ENCODE measurements at places on chromosomes 12 and 14.
A peak's percentile ranks its signal among the peaks of the same experiment; 100 is the strongest.

- no peak for DNase-seq
Observed at GRCh38 chr12:6116471-6117021, 7.9 kb downstream of the VWF start.

GRCh38 chr12:42695490-42695995 lies 106.0 kb upstream of the PRICKLE1 start:
- DNase-seq: no peak

- DNase-seq: peak; percentile 4
Observed at GRCh38 chr12:101697197-101697929, at the start of gene CHPT1. Gene CHPT1, plus strand, starts transcription at chr12:101697640. Its CDS starts 222 bp downstream, at chr12:101697862.

DNA sequence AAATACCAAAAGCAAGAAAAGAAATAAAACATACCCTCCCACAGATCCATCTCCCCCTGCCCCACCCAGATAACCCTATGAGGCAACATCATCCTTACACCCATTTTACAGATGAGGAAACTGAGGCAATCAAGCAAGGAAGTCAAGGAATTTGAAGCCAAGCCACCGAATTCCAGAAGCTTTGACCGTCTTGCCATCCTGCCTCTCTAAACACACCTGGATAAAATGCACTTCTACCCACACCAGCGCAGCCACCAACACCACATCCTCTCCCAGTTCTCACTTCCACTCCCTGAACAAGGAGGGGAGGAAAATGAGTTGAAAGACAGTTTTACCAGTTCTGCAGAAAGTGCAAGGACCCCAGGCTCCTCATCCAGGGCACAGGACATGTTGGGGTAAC lies 13.6 kb downstream of the CMKLR1 start:
- no peak for DNase-seq

GRCh38 chr14:94143711-94144110 lies 14.3 kb upstream of the IFI27L2 start:
- DNase-seq: no peak

DNA sequence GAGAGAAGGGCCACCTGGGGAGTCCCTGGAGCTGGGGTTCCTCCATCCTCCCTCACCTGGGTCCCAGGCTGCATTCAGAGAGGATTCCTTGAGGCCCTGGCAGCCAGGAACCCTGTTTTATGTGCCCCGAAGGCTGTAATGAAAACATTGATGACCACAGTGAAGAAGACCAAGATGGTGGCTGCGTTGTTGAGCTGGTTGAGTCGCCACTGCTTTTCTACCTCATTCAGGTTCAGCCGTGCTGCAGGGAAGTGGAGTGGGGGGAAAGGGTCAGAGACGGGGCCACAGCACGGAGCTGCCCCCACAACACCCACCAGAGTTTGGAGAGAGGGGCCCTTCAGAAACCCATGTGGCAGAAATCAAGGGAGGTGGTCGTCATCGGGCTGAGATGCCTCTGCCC lies 98.1 kb downstream of the NINJ2 start:
- no peak for DNase-seq

- no peak for DNase-seq
Observed at GRCh38 chr14:100439781-100440180, 116.6 kb downstream of the SLC25A47 start.

DNA sequence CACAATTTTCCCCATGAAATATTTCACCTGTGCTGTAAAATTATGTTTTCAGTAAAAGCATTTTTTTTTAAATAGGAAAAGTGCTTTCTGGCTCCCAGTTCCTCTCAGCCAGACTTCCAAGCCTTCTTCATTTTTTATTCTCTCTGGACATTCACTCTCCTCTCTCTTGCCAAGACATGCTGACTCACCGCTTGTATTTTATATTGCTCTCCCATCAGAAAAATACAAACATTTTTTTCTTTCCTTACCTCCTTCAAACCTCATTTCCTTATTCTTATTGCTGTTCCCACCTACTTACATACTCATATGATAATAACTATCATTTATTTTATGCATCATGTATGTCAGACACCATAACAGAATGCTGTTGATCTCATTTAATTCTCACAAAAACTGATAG lies 37.7 kb upstream of the ZNF641 start:
- DNase-seq: no peak

GRCh38 chr14:100669011-100669412 lies 57.7 kb upstream of the DLK1 start:
- no peak for DNase-seq

DNA sequence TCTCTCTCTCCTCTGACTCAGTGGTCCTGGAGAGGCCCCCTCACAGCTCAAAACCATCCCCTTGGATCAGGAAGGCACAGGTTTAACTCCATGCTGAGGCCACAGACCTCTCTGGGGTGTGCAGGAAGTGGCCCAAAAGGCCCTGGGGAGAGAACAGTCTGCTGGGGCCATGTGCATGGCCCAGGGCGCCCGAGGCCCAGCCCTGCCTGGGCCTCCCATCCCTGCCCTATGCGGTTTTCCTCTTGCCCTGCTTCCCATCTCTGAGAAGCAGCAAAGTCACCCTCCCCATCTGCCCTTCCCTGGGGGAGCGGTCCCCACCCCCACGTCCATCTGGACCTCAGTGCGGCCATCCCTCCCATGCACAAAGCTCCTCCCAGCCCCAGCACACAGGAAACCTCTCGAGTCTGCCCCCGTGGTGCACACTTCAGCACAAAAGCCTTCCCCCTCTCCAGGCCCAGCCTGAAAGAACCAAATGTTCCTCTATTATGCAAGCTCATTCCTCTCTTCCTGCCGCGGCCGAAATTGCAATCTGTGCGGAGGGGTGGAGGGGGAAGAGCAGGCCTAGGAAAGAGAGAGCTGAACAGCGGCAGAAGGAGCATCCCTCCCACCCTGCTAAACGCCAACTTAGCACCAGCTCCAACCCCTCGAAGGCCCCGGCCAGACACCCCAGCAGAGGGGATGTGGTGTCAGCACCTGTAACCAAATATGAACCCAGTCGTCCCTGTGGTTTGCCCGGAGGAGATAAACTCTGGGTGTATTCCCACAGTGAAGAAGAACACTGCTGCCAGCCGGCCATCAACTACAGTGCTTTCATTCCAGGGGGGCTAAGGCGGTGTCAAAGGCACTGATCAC lies 108.5 kb downstream of the SCARB1 start:
- no peak for DNase-seq

DNA sequence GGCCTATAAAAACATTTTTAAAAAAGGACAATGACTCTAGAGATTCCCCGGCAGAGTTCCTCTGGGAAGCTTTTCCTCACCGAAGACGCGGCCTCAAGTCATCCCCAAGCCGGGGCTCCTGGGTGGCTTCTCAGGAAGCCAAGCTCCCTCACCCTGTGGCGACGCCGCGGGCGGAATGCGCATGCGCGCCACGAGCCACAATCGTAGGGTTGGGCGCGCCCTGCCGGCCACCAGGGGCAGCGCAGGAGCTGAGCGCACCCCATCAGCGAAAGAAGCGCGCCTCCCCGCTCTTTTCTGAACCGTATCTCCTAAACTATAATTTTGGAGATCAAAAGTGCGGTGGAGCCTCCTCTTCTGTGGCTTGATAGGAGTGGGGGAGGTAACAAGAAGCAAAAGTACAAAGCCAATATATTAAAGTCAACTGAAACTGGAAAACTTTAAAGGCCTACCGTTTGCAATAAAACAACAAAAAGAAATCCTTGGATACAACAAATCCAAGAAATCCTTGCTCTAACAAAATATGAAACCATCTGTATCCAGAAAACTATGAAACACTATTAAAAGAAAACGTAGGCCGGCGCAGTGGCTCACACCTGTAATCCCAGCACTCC lies 17.4 kb upstream of the CHFR start:
- peak; percentile 82 for DNase-seq

DNA sequence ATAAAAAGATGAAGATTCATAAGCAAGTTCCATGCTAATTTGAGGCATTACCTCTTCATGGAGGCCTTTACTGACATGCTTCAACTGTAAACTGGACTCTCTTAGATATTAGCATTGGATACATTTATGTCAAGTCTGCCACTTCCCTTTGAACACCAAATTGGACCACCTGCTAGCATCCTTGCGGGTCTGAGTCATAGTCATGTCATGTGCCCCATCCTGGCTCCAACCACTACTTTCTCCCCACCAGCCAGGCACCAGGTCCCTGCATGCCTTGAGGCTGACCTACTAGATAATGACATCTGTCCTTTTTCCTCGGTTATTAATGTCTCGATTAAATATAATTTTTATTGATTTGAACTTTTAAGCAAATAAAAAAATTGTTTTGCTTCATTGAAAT lies 32.9 kb upstream of the EEA1 start:
- DNase-seq: no peak

GRCh38 chr12:25404955-25405354 lies 148.1 kb downstream of the LMNTD1 start:
- DNase-seq: no peak

GRCh38 chr12:116123451-116124258 lies 153.8 kb downstream of the MED13L start:
- no peak for DNase-seq

DNA sequence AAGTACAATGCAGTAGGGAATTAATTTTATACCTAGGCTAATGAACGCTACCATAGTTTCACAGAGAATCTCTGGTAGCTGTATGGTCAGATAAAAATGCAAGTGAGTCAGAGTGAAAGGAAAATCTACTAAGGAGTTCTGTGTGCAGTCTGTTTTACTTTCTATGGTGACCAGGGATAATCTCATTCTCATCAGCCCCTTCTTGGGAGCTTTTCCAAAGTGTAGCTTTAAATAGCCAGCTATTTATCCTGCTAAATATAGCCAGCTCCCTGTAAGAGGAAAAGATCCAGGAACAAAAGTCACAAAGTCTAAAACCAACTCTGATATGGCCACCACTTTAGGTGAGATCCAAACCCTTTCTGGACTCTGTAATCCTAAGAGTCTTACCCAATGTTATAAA lies 75.5 kb downstream of the TMEM116 start:
- DNase-seq: no peak

DNA sequence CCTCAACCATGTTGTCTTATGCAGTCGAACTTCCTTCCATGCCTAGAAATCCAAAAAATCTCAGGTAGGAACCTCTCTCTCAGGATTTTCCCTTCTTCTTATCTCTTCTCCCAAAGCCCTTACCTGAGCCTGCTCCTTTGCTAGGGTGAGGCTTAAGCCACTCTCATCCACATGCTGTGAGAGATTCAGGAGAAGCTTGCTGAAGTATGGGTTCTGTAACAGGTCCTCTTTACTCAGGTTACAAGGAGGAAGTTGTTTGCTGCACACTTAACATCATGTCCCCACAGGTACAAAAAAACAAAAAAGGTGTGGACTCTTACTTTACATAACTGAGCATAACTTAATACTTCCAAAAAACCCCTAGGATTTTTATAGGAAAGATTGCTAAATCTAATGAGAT lies 4.5 kb downstream of the HAUS4 start:
- no peak for DNase-seq

DNA sequence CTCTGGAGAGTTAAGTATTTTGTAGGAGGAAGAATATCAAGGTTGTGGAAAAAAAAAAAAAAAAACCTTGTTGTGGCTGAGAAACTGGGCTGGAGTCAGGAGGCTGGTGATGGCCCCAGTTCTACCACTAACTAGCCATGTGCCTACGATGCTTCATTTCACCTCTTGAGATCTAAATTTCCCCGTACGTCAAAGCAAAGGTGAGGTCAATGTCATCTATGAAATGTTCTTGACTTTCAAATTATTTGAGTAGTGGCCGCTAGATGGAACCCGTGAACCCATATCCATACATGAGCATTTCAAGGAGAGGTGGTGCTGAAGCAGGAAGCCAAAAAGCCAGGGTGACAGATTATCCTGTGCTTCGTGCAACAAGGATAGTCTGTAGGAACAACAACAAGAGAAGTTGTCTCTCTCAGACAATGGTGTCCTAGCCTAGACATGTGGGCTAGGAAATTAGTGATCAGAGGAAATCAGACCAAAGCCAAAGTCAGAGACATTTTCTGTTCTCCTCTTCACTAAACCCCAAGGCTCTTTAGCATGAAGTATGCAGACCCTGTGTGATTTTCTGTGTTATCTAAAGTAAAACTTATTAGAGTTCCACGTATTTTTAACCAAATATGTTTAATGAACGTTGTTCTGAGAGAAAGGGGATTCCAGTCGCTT lies 95.5 kb upstream of the ETV6 start:
- DNase-seq: no peak
